ENCODE measurements at places on chromosomes 6 and 20. TPM values are rescaled to one million over a fixed set of nuclear protein-coding genes. Genes with fewer than 3 reads are reported as not detected.

PROKR2 gene
- total RNA-seq = not detected

HTR1E gene
- not detected for total RNA-seq

VWA7 gene
- total RNA-seq = 0.40 TPM

CDH4 gene
- under 0.01 TPM for total RNA-seq

SLC4A11 gene
- 5.2 TPM for total RNA-seq

ARHGAP18 gene
- 27.6 TPM for total RNA-seq

GRM4 gene
- total RNA-seq = not detected

DNA sequence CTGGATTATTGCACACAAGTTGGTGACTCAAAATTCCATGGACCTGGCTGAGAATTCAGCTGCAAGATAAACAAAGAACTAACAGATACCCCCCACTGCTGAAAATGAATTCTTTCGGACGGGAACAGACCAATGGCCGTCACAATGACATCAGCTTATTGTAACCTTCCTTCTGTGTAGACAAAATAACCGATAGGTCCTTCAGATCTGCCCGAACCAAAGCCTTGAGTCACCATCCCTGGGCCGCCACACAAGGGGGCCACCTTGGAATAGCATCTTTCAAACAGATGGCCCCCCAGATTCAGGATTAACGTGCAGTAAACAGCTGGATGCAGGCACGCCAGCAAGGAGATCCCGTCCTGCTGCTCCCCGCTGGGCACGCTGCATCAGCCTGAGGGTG lies 214.0 kb upstream of the EXOC2 start:
- no peak for DNase-seq

- no peak for DNase-seq
Measured at GRCh38 chr6:167660944-167661551, 165.7 kb upstream of the AFDN start.

GRCh38 chr6:69867639-69867976 lies 1.3 kb downstream of the COL19A1 start:
- DNase-seq = no peak

- DNase-seq = no peak
Measured at GRCh38 chr20:61278296-61278695, 26.2 kb downstream of the CDH4 start.

DNA sequence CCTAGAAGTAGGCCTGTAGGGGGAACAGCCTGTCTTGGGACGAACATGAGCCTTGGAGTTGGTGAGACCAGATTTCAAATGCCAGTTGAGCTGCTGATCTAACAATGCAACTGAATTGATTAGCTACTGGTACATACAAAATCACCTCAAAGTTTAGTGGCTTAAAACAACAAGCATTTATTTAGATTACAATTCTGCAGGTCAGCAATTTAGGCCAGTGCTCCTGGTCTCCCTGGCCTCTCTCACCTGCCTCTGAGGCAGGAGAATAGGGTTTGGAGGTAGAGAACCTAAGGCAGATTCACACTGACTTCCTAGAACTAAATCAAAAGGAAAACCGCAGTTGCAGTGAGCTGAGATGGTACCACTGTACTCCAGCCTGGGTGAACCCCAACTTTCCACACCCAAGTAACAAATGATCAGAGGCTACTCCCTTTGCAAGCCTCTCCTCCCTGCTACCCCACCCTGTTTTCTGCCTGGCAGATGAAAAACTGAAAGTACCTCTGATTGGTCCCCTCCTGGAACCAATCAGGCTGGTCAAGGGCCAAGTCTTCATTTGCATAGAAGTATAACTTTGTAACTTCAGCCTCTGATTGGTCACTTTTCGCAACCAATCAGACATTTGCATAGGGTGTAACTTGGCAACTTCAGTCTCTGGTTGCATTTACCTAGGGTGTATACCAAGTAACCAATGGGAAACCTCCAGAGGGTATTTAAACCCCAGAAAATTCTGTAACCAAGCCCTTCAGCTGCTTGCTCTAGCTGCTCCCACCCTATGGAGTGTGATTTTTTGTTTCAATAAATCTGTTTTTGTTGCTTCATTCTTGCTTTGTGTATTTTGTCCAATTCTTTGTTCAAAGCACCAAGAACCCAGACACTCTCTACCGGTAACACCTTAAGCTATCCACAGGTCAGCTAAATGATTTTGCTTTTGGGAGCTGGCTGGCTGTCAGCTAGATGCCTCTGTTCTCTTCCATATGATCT lies 8.1 kb upstream of the UBR2 start:
- DNase-seq = peak; percentile 25

DNA sequence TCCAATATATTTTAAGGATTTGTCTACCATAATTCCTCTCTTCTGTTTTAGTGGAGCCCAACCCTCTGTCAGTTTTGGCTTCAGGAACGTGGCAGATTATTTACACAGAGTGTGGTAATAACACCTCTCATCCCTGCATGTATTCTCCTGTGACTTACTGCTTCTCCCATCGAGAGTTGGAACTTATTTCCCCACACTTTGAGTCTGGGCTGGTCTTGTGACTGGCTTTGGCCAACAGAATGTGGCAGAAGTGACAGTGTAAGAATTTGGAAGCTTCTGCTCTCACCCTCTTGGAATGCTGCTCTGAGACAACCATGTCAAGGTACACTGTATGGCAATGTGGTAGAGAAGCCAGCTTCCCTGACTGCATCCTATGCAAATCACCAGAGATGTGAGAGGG lies 407.7 kb downstream of the EPM2A start:
- no peak for DNase-seq

GRCh38 chr6:75855052-75855451 lies 106.0 kb downstream of the MYO6 start:
- DNase-seq = peak; percentile 63

DNA sequence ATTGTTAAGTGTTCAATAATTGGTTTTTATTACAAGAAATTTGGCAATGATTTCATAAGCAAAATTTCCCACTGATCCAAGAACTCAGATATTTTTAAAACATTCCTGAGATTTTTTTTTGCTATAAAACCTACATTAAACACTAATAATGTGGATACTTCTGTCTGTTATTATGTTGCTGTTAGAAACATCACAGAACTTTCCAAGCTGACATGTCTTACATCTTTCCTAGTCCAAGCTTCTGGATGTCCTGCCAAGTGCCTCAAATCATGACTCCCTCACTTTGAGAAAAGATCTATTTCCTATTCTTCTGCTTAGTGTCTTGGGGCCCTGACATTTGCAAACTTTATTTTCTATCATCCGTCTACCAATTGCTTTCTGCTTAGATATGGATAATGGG lies 110.8 kb downstream of the RFPL4B start:
- DNase-seq = no peak

DNA sequence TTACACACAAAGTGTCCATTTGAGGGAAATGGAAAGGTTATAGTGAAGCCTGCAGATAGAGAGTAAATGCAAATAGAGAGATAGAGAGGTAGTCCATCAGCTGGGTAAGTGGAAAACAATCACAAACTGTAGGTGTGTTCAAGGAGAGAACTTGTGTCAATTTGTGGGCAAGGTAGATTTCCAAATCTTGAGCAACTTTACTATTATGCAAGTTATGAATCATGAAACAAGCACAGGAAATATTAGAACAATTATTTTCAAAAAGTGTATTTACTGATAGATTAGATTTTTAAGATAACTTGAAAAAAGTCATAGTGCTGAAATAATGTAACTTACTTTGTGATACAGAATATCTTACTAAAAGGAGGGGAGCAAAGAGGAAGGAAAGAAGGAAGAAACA lies 792.9 kb downstream of the EYS start:
- no peak for DNase-seq

GRCh38 chr6:125151700-125152099 lies 1.9 kb upstream of the TPD52L1 start:
- no peak for DNase-seq

- DNase-seq = no peak
Measured at GRCh38 chr6:23503173-23503572, 622.8 kb upstream of the NRSN1 start.

DNA sequence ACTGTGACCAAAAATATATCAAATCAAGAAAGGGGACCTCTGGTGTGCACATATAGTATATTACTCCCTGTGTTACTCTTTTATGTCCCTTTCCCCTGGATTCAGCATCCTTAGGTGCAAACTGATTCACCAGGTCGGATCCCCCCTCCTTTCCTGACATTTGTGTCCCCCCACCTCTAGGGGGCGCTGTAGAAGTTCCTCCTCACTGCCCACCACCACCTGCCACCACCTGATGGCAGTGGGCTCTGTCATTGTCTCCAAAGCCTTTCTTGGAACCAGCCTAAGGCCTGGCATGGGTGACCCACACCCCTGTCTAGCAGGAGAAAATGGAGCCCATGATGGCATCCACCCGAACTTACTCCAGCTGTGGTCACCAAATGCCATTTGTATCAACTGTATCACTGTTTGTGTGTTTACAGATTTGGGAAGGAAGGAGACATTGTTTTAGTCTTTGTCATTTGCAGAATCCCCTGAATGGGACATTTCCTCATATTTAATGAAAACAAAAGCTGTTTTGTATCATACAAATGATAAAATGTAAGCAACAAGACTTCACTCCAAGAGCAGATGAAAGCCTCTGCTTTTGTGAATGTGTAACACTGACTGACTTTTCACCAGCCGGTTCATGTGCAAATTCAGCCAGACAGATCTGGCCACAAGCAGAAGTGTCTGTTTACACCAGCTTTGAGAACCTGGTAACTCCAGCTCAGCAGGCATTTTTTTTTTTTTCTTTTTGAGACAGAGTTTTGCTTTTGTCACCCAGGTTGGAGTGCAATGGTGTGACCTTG lies 66.2 kb downstream of the ARMC2 start:
- DNase-seq = no peak

DNA sequence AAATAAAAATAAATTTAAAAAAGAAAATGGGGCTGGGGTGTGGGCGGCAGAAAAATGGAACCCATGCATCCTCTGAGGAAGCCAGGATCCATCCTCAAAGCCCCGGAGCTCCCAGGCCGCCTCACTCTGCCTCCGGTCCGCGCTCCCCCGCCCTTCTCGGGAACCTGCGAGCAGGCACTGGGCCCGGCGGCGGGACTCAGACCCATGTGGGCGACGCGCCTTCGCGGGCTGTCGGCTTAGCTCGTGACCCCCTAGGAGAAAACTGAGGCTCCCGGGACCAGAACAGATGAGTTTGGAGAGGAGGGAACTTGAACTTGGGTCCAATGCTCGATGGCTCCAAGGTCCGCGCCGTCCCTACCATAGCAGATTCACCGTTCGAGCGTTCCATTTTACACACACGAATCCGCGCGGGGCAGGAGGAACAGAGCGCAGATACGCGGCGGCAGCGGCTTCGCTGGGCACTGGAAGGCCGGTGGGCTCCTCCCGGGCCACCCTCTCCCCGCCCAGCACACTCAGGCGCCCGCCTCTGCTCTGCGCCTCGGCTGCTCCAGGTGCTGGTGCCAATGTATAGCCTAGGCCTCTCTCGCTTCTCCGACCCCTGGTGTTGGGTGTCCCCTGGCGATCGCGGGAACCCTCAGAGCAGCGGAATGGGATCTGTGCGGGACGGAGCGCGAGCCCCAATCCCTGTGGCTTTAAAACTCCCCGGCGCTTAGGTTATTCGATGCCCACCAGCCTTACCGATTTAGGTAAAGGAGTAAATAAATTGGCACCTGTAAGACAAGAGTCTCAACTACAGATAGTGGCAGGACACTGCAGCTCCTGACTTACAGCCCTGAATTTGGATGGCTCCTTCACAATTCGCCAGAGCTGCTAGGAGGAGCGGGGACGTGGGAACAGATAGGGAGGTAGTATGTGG lies 39.2 kb downstream of the DPPA5 start:
- DNase-seq = no peak

DNA sequence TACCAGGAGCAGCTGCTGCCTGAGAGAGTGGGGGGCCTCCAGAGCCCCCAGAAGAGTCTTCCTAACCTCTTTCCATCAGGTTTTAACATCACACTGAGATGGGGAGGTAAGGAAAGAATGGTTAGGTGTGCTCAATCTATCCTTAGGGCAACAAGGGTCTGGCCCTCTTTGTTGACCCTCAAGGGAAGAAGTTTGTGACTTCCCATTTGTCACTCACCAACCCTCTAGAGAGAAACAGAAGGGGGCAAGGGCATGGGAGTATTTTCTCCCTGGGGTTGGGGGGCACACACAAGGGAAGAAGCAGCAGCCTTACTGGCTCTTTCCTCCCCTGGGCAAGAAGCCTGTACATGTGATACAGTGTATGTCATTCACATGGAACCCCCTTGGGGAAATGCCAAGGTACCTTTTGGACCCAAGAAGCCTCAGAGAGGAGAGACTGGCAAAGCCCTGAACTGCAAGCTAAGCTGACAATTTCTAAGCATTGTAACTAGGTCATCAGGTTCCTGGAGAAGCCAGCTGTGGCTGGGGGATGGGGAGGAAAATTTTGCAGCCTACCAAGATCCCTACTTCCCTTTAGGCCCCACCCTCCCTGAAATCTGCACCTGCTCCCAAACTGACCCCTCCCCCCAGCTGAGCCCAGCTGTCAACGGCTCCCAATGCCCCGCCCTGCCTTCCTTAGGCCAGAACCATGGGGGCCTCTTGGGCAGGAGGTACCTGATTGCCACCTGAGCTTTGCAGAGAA lies 14.5 kb downstream of the BCL2L1 start:
- no peak for DNase-seq

DNA sequence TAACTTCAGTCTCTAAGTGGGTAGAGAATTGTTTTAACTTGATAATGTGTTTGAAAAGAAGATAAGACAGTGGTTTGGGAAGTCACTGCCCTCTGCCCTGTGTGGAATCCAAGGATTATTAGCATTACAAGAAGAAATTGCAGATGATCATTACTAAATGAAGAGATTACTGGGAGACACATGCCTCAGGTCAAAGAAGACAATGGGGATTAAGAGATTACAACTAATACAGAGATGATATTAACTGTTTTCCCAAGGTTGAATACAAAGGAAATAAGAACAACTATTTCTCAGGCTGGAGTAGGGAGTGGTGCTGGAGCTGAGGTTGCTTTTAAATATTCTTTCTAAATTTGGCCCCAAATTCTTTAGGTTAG lies 166.0 kb downstream of the TRMT11 start:
- no peak for DNase-seq

- no peak for DNase-seq
Measured at GRCh38 chr6:30463651-30464618, 25.4 kb upstream of the HLA-E start.

DNA sequence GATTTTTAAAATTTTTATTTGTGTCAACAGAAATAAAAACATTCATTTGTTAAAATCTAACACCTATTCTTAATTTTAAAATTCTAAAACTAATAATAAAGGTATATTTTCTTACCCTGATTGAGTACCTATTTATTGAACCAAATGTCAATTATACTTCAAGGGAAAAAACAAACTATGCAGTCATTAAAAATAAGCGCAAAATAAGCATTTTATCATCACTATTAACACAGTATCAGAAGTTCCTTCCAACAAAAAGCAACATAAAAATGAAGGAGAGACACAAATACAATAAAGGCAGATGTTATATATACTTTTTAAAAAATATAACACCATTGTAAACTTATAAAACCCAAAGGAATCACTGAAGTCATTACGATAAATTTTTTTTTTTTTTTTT lies 52.7 kb downstream of the ZHX3 start:
- DNase-seq = no peak

DNA sequence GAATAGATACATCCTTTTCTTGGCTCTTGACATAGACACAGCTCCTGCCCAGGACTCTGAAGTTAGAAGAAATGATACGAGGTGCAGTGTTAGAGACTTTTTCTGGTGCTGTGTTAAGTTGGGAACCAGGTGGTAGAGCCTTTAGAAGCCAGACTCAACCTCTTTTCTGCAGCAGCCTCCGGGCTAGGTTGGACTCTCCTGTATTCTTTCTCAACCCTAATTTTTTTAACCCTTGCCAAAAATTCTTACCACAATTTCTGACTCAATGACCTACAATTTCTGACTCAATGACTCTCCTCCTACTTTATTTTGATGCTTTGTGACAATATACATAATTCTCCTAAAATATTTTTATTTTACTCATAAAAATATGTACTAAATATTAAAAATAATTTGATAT lies 127.4 kb upstream of the PRL start:
- DNase-seq = no peak
